ENCODE measurements at places on chromosomes 5 and 9.

- DNase-seq: no peak
These were observed 25.6 kb upstream of the SPATA31D4 start for GRCh38 chr9:81902626-81903025.

- no peak for DNase-seq
These were observed 7.8 kb downstream of the PHYHD1 start for GRCh38 chr9:128928624-128929023.

DNA sequence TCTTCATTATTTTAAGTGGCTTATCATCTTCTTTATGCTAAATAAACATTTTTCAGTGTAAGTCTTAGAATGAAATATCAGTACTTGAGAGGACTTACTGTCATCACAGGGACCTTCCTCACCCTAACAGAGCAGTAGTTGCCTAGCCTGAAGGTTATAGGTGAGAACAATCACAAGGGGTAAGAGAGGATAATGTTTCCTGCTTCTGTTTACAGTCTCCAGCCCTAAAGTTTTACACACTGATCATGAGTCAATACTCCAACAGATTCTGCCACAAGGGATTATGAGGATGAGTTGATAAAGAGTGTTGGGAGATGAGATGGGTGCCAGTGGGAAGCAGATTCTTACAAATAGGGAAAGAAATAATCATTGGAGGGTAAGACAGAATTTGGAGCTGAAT is 265.1 kb upstream of the DAB2 start:
- DNase-seq: no peak

DNA sequence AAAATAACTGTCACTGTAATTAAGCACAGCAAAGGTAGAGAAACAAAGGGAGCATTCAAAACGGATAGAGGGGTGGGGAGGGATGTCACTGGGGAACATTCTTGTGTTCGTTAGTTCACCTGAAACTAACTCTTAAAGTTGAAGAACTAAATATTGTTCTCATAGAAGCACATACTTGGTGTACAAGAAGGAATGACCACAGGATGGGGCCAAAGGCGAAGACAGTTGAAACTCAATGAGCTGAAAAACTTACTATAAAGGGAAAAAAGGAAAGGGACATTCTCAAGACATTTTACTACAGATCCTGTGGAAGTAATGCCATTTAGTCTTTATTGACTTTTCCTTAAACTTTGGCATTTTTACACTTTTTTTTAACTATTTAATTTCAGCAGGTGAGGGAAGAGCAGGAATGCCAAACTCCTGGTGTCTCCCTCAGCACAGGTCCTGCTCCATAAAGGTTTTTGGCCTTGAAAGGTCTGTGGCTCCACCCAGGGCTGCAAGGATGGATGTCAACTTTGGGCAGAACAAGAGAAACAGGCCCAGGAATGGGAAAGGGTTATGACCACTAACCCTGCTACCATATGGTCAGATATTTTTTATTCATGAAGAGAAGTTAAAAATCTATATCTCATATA is 197.6 kb upstream of the RASA1 start:
- no peak for DNase-seq

GRCh38 chr5:169260896-169261569 is 39.9 kb downstream of the SLIT3 start:
- no peak for DNase-seq

DNA sequence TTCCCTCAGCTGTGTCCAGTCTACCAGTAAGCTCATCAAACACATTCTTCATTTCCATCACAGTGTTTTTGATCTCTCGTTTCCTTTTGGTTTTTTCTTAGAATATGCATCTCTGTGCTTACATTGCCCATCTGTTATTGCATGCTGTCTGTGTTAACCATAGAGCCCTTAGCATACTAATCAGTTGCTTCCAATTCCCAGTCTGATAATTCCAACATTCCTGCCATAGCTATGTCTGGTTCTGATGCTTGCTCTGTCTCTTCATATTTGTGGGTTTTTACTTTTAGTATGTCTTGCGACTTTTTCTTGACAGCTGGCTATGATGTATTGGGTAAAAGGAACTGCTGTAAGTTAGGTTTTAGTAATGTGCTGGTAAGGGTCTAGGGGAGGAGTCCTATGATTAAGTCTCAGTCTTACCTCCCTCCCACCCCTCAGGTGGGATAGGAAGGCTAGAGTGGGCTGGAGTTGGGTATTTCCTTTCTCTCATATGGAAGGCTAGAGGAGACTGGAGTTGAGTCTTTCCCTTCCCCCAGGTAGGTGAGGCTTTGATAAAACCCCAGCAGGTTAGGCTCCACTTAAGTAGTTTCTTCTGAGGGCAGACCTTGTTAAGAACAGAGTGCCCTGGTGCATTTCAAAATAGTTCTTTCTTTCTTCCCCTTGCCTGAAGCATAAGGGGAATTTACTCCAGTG is 99.1 kb upstream of the RASGRF2 start:
- DNase-seq: no peak

DNA sequence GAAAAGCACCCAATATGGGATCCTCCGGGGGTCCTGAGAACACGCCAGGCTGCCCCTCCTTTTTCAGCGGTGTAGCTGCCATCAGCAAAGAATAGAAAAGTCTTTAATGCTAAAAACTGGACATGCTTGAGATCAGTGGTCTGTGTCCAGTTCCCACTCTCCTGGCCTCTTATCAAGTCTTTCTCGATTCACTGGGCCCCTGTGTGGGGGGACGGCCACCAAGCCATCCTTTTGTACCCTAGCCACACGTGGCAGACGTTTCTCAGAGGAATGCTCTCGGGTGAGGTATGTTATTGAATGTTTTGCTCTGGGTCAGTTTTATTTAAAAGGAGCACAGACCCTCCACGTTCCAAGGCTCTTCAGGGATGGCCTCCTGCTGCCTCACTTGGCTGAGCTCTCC is 23.6 kb downstream of the FABP6 start:
- no peak for DNase-seq

GRCh38 chr5:113245427-113246225 is 189.2 kb downstream of the TSSK1B start:
- DNase-seq: no peak

DNA sequence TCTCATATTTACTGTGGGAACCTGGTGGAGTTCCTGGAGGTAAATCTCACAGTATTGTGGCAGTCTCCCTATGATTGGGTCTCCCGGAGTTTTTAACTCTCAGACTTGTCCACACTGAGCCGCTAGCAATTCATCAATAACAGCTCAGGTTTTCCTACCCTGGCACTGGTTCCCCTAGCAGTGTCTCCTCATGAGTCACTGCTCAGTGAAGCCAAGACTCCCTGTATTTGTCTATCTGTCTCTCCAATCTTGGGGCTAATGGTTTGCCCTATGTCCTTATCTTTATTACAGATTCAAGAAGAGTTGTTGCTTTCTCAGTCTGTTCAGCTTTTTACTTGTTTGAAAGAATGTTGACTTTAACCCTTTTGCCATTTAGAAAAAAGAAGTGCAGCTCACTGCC is 176.7 kb upstream of the FGF10 start:
- DNase-seq: no peak

GRCh38 chr5:83172655-83173054 is 95.3 kb downstream of the XRCC4 start:
- no peak for DNase-seq

GRCh38 chr5:140214831-140215230 is 39.8 kb downstream of the CYSTM1 start:
- peak; percentile 2 for DNase-seq

- DNase-seq: no peak
These were observed 51.9 kb upstream of the TTC23L start for GRCh38 chr5:34787035-34787434.

- no peak for DNase-seq
These were observed 621.1 kb upstream of the MEF2C start for GRCh38 chr5:89504051-89504450.

GRCh38 chr5:68710514-68710913 is 383.3 kb upstream of the SLC30A5 start:
- no peak for DNase-seq

- DNase-seq: peak; percentile 86
These were observed 65.9 kb upstream of the PLPP1 start for GRCh38 chr5:55600497-55601203.

DNA sequence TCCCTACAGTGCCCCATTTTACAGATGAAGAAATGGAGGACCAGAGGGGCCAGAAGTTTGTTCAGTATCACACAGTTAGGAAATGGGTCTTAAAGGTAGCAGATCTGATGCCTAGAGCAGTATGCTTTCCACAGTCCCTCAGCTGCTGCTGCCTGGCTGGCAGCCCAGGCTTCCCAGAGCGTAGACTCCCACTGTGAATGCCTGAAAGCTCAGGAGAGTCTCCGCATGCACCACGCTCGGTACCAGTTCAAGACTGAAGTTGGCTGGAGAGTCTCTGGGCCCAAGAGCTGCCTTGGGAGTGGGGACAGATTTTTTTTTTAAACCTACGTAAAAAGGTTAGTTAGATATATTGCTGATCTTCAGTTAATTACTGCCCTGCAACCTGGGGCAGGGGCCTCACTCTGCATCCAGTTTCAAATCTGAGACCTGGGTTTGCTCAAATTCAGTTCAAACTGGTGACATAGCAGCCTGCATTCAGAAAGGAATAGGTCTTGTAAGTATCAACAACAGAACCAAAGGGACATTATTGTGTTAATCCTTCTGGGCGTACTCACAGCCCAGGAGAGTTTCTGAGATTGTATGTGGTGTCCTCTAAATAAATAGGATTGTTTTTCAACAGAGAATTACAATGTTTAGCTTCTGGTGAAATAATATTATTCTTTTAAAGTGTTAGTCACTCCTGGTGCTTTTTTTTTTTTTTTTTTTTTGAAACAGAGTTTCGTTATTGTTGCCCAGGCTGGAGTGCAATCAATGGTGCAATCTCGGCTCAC is 8.3 kb downstream of the NANS start:
- DNase-seq: no peak

- DNase-seq: no peak
These were observed 124.7 kb downstream of the PAPPA start for GRCh38 chr9:116278326-116278725.

DNA sequence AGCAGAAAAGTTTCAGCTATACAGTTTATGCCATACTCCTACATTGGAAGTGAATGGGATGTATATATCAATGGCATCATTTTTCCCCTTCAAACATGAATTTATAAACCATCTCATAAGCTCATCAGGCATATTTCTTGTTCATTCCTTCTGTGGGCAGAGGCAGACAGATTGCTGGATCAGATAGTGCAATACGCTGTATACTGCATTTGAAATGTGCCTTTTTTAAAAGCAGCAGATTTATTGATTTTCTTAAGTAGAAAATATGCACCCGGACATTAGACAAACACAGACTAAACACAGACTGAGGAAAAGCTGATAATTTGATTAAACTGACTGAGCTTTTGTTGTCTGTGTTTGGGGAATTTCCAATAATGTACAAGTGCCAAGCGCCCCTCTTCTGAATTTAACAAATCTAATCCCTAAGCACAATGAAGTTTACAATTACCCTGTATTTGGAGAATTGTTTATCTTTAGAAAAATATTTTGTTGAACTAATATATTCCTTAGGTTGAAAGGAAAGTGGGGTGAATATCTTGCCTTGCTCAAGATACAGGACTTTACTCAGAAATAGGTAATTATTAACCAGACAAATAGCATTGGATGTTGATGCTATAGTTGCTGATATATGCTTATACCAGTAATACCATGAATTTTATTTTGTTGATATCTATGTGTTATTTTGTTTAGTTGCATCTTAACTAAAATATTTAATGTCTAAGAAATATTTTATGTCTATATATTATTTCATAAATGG is 566.6 kb upstream of the MEF2C start:
- DNase-seq: no peak

DNA sequence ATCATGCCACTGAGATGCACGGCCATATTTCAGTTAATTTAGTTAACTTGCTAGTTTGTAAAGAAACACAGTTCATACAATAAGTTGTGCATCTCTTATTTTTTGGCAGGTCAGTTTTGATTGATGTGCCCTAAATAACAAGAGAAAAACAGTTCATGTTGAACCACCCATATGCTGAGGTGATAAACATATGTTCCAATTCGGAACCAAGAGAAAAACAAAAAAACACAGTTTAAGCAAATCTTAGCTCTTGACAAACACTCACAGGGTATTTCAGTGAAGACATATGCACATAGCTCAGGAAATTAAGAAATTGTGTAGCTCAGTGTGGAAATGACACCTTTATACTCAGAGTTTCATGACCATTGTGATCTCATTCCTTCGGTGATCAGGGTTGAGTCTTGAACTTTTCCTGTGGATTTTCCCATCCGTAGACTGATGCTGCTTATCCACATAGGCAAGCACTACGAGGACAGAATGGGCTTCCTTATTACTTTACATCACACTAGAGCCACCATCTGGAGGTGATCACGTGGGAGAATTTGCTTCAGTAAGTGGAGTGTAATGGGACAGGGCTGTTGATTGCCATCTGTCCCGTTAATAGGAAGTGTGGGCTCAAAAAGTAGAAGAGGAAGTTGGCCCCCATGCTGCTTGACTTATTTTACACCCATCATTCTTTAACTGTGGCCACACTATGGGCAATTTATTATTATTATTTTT is 773.0 kb downstream of the MTRR start:
- DNase-seq: no peak

DNA sequence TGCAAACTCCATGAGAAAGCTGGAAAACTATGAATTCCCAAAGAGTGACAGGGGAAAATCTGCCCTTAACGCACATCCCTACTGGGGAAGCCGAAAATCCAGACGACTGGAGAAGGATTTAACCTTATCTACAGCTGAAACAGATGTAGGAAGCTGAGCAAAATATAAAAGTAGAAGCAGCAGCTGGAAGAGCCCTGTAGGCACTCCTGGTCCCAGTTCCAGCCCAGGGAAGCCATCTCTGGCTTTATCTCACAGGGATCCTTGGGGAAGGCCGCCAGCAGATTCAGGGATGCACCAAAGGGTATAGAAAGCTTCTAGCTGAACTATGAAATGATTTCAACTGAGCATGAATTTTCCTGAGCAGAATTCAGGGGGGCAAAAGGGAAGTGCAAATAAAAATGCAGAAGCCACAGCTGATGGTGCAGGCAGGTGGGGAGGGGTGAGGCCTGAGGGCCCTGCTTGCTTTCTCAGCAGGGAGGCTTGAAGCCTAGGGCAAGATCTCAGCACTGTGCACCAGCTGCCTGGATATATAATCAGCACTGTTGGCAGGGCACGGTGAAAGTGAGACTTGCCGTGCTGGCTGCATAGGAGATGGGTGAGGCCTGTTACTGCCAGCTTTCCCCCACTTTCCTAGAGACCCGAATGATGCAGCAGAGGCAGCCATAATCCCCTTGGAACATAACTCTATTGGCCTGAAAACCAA is 2019.5 kb upstream of the NUDT12 start:
- DNase-seq: no peak

DNA sequence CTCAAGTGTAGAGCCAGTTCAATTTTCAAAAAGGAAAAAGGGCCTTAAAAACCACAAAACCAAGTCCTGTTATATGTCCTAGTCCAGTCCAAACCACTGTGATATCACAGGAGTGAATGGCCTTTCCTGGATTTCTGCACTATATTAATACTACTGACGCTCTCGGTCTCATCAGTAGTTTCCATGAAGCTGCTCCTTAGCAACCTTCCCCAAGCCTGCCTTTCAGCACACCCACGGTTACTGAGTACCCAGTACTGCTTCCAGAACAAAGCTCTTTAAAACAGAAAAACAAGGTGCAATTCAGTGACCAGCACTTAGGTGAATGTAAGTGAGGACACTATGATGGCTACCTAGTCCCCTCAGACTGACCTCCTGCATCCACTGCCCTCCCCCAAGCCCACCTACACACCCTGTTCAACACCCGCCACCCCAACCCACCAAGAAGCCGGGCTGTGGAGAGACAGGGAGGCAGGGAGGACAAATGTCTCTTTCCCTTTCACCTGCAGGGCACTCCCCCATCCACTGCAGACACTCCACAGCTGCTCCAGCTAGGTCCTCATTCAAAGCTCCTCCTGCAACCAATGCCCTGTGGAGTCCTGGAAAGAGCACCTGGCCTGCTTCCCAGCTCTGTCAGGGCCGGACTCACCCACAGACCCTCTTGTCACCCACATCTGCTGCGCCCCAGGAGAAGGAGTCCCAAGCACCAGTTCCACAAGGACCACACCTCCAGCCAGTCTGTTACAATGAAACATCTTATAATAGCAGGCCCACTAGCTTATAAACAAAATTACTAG is 25.9 kb downstream of the PSMB7 start:
- no peak for DNase-seq
